ENCODE measurements at places on chromosomes 7 and 10.

DNA sequence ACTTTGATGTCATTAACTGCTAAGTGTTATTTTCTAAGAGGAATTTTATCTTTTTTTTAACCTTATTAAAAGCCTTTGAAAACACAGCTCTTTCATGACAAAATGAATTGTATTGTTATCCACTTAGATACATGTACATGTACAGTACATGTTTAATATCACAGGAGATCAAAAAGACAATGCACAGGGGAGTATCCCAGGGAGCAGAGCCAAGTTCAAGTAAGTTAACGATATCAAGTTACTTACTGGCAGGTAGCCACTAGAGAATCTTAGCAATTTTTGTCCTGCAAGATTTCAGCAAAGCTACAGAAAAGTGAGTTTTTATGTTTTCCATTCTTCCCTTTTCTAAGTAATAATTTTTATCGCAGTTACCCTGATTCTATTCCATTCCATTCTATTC, 33.9 kb upstream of the ARL4A start:
- no peak for DNase-seq

GRCh38 chr10:131963811-131964210, 17.9 kb downstream of the BNIP3 start:
- no peak for DNase-seq

GRCh38 chr10:2744547-2745200, 322.7 kb upstream of the PFKP start:
- DNase-seq, result no peak

- DNase-seq, result no peak
These were observed 98.2 kb downstream of the PRLHR start for GRCh38 chr10:118497227-118497626.

DNA sequence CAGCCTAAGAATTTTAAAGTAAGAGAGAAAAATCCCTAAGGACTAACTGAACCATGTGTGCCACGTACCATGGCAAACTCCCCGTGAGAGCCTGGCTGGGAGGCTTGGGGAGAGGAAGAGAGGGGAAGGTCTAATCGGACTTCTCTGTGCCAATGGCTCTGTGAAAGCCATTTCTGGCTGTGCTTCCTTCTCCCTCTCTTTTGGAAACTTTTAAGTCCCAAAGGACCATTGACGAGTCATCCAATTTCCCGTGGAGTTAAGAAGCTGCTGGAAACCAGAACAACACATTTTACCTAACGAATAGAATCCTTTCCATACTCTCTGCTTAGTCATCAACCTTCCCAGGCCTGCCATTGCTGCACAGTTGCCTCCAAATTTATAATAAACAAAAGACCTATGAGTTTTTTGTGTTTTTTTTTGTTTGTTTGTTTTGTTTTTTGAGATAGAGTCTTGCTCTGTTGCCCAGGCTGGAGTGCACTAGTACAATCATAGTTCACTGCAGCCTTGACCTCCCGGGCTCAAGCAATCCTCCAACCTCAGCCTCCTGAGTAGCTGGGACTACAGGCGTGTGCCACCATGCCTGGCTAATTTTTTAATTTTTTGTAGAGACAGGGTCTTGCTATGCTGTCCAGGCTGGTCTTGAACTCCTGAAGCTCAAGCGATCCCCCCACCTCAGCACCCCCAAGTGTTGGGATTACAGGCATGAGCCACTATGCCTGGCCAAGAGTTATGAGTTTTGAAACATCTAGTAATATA, 13.2 kb downstream of the LAMB1 start:
- no peak for DNase-seq

DNA sequence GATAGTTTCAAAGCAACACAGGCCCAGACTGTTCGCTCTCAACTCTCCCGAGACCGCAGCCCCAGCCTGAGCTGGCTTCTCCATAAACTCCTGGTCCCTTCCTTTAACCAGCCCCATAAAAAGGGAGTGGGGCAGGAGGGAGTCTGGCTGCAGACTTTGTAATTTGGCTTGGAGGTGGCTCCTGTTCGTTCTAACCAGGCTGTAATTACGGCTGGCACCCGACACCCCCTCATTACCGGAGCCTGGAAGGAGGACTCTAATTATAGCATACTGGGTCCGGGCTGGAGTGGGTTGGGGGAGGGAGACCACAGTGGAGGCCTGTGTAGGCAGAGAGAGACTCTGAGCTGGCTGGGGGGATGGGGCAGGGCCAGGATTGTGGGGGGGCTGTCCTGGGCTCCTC, 49.7 kb downstream of the UNC5B start:
- no peak for DNase-seq

- no peak for DNase-seq
These were observed 353.5 kb downstream of the TCERG1L start for GRCh38 chr10:130958003-130958402.

- peak; percentile 67 for DNase-seq
These were observed 28.7 kb downstream of the ST8SIA6 start for GRCh38 chr10:17425584-17426262.

- no peak for DNase-seq
These were observed 50.7 kb upstream of the RHEB start for GRCh38 chr7:151570366-151570915.

- DNase-seq, result no peak
These were observed 159.2 kb downstream of the NEURL1 start for GRCh38 chr10:103652599-103653281.

DNA sequence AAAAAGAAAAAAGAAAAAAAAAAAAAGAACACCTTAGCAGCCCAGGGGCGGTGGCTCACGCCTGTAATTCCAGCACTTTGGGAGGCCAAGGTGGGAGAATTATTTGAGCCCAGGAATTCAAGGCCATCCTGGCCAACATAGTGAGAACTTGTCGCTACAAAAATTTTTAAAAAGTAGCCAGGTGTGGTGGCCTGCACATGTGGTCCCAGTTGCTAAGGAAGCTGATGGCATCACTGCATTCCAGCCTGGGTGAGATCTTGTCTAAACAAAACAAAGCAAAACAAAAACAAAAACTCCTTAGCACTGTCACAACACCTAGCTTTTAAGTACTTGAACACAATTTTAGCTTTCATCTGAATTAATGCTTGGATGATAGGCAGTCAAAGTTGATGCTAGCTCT, 86.3 kb upstream of the MKLN1 start:
- DNase-seq, result no peak

DNA sequence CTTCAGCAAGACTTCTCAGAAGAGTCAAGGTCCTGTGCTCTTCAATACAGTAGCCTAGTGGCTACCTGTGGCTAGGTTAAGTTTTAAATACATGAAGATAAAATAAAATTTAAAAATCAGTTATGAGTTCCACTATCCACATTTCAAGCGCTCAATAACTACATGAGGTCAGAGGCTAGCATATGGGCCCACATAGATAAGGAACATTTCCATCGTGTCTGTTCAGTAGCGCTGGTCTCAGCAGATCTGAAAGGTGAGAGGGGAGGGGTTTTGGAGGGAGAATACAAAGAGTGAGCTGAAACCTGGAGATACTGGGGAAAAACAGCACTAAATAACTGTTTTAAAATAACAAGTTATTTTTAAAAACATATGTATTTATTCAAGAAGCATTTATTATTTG, 219.0 kb downstream of the TRIL start:
- no peak for DNase-seq

- DNase-seq, result no peak
These were observed 25.1 kb upstream of the RAB18 start for GRCh38 chr10:27479016-27479415.

GRCh38 chr10:3046981-3047547, 20.3 kb upstream of the PFKP start:
- no peak for DNase-seq

DNA sequence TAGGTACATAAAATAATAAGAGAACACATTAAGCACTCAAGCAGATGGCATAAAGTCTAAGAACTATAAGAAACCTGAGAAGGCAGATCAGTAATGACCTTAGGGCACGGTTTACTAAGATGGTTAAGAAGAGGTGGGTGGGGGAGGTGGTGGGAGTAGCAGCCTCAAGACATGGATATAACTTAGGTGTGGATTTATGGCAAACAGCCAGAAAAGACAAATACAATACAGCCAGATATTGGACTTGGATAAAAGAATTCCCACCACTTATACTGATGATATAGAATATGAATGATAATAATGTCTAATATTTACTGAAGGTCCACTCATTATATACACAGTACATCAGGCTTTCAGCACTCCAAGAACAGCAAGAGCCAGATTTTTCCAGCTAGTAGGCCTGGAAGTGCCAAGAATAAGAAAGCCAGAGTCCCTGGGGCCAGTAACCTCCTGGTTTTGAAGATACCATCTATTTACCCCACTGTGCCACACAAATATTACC, 11.9 kb downstream of the DPY19L1 start:
- DNase-seq, result no peak

DNA sequence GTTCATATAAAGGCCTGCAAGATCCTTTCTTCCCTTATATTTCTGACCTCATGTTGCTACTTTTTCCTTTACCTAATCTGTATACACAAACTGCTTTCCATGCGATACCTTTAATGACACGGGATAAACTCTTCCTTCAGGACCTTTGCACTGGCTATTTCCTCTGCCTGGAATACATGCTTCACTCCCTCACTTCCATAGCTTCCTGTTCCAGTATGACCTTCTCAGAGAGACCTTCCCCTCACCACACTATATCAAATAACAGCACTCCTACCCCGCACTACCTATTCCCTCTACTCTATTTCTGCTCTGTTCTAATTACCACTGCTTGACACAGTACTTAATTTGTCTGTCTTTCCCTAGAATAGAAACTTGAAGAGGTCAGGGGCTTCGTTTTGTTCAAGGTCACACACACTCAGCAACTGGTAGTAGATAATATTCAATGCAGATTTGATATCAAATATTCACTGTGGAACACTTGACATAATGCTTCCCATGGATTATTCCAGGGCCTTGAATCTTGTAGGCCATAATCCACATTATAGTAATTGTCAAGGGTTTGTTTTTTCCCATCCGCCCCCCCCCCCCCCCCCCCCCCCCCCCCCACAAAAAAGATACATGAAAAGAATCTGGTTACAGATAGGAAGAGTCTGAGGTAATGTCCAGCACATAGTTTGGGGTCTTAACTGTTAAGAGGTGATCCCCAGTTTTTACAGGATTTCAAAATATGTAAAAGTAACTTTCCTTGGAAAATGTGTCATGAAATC, 11.1 kb downstream of the SYPL1 start:
- no peak for DNase-seq

DNA sequence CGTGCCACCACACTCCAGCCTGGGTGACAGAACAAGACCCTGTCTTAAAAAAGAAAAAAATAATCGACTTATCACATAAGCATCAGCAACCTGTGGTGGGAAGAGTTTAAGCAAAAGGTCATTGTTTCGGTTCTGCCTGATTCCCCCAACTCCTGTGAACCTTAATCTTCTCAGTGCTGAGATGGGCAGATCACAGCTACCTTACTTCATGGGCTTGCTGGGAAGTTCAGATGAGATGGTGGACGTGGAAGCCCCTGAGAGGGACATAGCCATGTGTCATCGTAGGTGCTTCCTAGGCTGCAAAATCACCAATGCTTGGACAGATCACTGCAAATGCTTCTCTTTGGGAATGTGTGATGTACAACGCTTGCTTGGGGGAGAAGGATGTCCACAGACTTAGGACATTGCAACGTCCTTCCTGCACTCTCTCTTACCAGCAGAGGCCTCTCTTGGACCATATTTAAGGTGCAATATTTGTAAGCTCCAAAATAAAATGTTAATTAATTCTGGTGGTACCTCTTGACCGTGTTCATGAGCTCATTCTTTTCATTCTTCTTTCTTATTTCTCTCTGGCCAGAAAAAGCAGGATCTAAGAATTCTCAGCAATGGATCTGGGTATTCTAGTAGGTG, 8.6 kb downstream of the GJD4 start:
- no peak for DNase-seq

DNA sequence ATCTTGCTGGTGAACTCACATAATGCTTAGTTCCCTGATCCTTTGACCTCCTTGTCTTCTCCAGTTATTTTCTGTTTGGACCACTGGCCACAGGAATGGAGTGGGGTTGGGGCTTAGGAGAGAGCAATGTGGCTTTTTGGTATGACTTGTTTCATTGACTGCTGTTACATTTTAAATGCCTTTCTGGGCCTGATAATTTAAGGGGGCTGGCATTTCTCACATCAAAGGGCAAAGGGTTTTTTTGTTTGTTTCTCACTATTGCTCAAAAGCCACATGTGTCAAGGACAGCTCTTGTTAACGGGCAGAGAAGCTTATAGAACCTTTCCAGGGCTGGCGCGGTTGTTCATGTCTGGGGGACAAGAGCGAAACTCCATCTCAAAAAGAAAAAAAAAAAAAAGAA, 161.2 kb upstream of the TNRC18 start:
- DNase-seq, result no peak

DNA sequence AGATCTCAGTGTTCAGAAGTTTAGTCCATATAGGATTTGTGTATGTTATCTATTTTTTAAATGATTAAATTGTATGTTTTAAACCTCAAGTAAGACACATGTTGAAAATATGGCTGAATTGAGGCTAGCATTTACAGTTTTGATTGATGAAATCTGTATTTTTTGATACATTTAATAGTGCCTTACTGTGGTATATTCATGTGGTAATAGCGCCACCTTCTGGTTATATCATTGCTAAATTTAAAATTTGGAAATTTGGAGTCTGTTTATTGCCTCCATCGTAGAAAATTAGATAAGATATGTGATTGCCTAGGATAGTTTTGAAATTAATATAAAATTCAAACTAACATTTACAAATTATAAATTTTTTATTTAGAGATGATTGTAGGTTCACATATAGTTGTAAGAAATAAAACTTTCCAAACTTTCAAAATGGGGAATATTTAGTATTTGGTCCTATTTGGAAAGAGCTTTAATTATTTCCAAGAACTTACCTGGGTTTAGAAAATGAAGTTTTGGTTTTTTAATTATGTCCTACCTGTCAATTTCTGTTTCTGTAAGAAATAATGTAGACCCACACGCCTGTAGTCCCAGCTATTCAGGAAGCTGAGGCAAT, 19.1 kb upstream of the ARMS2 start:
- peak; percentile 70 for DNase-seq

- DNase-seq, result no peak
These were observed 598.5 kb downstream of the SORCS3 start for GRCh38 chr10:105239311-105240219.

- no peak for DNase-seq
These were observed 148.2 kb upstream of the LRRTM3 start for GRCh38 chr10:66777665-66778064.

DNA sequence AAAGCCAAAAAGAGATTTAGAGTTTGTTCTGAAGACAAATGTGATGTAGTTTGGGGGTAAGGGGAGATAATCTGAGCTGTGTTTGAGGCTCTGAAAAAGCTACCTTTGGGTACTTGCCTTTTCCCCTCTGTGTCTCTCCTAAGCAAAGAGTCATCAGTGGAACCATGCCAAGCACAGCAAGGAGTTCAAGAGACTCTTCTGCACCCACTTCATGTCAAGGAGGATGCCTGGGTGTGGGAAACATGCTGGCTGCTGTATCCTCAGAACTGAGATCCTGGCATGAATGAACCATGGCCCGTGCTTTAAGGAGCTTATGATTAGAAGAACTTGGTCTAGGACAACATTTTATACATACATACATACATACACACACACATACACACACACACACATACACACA, 142.9 kb downstream of the NOC3L start:
- DNase-seq, result no peak

GRCh38 chr7:125504848-125505247, 575.2 kb upstream of the POT1 start:
- DNase-seq, result no peak

- DNase-seq, result no peak
These were observed 64.0 kb downstream of the TACR2 start for GRCh38 chr10:69352569-69353264.

GRCh38 chr7:6482743-6483119, 35.0 kb upstream of the DAGLB start:
- DNase-seq, result no peak

- DNase-seq, result no peak
These were observed 220.5 kb downstream of the MLLT10 start for GRCh38 chr10:21754410-21755011.

Measured in CD4-positive, alpha-beta T cell treated with Interleukin-4 for 4 hours (primary cell).